BJ (cell line): ENCODE measurements at places on chromosomes 7 and 10.
A peak's percentile ranks its signal among the peaks of the same experiment; 100 is the strongest.

- no peak for DNase-seq
These were observed 2.3 kb downstream of the STX1A start for GRCh38 chr7:73717025-73717807.

- no peak for DNase-seq
These were observed 63.2 kb upstream of the AMPH start for GRCh38 chr7:38694326-38694725.

DNA sequence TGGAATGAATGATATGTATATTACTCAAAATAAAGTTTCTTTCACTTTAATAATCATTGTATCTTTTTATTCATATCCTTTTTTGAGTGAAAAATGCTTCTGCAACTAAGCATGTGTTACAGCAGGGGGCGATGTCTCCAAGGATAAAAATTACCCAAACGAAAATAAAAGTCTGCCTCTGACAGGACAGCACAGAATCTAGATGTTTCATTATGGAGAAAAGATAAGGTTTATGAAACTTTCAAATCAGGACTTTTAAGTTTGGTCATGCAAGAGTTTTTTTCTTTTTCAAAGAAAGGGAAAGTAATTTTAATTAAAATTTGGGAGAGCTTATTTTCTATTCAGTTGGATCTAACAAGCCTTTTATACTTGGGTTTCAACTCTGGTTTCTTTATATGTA is 48.4 kb downstream of the TES start:
- DNase-seq: no peak

- no peak for DNase-seq
These were observed 49.8 kb downstream of the ELFN1 start for GRCh38 chr7:1719913-1720312.

DNA sequence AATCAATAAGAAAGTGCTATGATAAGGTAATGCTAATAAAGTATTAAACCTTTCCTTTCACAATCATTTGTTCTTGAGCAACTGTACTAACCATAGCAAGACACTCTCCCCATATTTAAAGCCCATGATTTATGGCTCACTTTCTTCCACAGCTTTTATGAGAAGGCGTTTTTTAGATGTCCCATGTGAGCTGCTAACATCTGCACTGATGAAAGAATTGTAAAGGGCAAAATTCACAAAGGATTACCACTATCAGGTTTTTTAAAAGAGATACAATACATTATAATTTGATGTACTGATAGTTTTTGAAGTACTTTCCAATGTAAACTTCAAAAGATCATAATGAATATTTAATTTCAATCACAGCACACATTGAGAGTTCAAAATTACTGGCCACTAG is 75.7 kb downstream of the RNLS start:
- no peak for DNase-seq

DNA sequence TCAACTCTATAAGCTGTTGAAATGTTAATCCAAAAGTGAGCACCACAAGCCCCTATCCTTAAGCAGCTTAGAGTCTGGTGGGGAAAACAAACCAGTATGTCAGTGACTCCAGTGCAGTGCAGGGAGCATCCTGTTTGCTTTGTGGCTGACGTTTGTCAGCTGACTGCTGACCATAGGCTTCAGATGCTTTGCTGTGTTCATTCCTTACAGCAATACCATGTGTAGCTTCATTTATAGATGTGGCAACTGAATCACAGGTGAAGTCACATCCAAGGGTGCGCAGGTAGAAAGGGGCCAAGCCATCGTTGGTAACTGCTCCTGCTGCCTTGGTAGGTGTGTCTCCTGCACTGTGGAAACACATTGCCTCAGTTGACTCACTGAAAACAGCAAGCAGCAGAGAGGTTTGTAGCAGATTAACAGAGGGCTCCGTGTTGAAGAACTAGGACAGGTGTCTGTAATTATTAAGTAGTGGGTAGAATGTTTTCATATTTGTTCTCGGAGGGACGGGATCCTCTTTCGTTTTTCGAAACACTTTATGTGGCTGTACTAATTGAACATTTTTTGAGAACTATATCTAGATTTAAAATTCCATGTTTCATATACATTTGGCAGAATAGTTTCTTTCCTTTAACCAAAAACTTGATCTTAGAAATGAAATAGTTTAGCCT is 2.0 kb downstream of the INSIG1 start:
- no peak for DNase-seq

DNA sequence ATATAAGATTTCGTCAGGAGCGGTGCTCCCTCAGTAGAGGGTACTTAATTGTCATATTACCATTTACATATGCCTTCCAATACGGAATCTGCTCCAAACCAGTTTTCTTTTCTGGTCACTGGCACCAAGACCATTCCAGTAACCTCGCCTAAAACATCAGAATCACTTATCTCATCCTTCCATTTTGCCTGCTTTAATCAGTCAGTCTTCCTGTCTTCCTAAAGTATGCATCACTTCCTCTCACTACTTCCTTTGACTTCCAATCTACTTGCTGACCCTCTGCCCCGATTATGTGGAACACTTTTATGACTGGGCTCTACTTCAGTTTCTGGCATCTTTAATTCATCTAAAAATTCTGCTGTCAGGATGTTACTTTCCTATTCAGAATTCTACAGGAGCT is 33.5 kb downstream of the CUL2 start:
- DNase-seq: no peak

DNA sequence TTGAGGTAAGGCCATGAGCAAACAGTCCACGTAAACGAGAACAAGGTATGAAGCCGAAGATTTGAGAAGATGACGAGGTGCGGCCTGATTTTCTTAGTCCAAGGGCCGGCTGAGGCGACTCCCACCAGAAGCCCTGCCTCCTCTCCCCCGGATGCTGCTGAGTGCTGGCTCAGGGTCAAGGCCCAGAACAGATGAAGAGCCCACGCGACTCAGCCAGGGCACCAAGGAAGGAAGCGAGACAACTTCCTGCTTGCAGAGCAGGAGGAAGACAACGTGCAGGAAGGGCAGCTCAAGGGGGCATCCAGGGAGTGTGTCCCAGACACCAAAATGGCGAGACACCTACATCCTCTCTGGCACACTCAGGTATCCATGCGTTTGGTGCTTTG is 99.5 kb downstream of the CYTH3 start:
- DNase-seq: no peak

- DNase-seq: no peak
These were observed 176.2 kb upstream of the ITGB1 start for GRCh38 chr10:33134011-33134751.

DNA sequence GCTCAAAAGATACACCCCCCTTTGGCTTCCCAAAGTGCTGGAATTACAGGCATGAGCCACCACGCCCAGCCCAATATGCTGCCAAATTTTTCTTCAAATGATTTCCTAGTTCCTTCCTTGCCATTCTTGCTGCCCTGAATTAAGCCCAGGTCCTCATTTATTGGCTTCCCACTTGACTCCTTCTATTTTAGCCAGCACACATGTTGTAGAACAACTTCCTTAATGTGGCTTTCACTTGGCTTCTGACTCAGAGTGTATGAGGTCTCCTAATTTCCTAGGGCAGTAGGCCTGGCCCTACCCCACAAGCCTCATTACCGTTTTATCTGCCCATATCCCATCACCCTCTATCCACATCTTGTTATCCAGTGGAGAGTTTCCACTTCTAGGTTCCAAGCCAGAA is 21.8 kb upstream of the HIPK2 start:
- DNase-seq: no peak

DNA sequence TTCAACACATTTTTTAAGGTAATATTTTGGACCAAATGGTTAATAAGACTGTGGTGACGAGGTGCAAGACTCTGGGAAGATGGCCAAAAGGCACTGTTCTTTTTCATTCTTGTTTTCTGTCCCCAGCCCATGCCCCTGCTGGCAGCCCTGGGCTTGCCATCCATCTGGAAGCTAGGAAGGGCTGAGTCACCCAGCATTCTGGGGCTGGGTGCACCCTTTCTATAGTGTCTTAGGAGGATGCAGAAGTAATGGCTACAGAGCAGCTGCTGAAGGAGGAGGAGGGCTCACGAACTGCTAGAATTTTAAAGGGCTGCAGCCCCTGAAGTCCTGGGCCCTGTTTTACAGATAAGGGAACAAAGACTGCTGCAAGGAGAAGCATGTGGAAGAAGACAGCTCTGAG is 42.8 kb upstream of the ZNF32 start:
- DNase-seq: no peak

DNA sequence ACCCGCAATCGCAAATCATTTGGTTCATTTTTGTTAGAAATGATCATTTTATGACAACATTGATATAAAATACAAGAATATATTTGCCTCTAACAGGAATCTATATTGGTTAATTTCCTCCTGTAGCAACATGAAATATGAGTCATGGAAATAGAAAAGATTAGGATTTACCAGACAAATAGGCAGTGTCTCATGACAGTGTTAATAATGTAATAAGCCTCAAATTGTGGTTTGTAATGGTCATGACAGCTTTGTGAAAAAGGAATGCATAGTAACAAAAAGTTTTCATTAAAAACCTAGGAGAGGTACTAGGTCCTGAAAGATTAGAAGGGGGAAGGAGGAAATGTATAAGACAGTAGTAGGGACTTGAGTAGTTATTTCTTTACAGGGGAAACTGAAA is 7.9 kb upstream of the SLK start:
- no peak for DNase-seq

DNA sequence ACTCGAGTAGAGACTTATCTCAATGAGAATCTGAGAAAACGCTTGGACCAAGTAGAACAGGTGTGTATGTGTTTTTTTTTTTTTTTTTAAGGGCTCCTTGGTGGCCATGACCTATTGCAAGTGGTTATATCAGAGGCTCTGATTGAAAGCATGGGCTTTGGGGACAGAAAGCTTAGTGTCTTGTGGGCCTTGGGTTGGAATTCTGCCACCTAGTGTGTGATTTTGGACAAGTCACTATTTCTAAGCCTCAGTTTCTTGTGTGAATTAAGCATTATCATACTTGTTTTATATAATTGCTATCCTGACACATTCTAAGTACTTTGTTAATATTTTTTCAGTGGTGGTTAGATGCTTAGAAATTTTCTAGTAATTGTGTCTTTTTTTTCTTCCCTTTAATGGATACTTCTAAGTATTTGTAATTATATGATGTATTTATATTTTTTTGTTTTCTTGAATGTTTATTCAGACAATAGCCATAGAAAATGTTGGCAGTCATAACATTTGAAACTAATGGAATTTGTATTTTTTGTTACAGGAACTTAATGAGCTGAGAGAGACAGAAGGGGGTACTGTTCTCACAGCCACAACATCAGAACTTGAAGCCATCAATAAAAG is 33.1 kb downstream of the SMC3 start:
- DNase-seq: no peak

DNA sequence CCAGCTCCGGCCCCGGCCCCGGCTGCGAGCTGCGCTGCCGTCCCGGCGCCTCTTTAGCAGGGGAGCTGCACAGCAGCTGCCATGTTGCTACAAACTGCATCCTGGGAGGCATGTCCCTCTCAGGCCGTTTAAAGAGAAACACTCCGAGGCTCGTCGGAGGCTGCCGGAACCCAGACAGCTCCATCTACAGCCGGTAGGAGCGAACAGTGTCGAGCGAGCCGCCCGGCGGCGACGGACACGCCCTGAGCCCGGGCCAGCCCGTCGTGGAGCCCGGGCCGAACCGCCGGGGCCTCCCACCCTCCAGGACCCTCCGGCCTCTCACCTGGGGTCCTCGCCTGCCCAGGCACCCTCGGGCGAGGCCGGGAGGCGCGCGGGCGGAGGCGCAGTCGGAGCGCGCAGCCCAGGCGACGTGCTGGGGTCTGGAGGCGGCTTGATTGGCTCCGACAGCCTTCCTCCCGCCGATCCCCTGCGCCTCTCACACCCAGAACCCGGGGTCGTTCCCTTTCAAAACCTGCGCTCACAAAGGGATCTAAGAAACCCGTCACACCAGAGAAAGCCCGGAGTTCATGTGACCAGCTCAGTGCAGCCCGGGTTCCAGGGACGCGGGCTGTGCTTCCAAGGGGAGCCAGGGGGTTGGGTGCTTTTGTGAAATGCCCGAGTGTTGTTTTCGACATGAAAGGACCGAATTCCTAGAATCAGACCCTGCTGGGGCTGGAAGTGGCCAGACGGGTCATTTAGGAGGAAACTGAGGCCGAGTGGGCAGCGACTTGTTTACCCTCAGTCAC is at the start of gene ZNF777:
ZNF777 (minus strand) TSS at position 570 of the 785 bp plus-strand sequence. CDS start 5,040 bp downstream, outside the sequence.
- peak; percentile 43 for DNase-seq

GRCh38 chr10:127338399-127339110 is 142.2 kb upstream of the INSYN2A start:
- DNase-seq: peak; percentile 10

DNA sequence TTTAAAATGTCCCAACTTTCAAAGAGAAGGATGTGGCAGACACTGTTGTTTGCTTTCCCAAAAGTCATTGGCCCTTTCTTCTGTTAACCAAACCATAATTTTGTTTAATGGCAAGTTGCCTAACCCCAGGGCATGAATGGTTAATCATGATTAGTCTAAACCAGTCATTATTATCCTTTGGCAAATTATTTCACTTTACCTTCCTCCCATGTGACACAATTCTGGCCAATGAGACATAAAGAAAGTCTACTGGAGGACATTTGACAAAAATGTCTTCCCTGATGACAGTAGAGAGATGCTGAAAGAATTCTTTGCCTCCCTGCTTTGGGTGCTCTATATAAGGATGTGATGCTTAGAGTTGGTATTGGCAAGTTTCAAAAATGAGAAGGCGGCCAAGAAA is 101.9 kb downstream of the PODXL start:
- DNase-seq: no peak

DNA sequence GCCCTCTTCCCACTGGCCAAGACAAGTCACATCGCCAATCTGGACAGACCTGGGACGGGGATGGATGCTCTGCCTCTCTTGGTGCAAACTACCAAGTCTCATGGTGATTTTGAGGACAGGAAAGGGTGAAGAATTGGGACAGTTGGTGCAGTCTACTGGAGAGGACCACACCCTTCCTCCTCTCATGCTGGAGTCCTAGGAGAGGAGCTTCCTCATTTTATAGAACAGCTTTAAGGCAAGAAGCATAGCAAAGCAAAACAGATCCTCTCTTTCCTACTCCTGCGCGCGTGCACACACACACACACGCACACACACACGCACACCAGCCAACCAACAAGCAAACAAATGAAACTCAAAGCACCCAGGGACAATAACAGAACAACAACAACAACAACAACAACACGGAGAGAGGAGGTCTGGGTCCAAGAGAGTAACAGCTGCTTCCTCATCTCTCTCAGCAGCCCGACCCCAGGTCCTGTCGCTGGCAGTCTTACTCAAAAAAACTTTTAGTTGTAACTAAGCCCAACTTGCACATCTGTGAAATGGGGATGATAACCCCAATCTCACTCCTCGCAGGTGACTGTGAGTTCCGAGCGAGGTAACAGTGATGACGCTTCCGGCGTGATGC is 83.4 kb downstream of the TMEM178B start:
- no peak for DNase-seq

- no peak for DNase-seq
These were observed 1169.9 kb downstream of the TYW1 start for GRCh38 chr7:68166525-68166924.

DNA sequence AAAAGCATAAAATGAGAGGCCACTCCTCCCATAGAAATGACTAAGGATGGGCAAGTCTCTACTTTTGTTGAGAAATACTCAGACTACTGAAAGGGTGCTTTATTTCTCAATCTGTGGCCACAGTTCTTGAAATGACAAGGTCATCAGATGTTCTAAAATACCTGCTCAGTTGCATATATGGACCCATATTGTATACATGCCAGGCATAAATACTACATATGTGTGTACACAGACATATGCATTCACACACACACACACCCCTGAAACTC is 691.5 kb upstream of the SORCS1 start:
- DNase-seq: no peak

GRCh38 chr10:117161386-117162033 is 23.4 kb upstream of the VAX1 start:
- no peak for DNase-seq
